ENCODE measurements at places on chromosomes 16 and 17. TPM values are rescaled to one million over a fixed set of nuclear protein-coding genes. Genes with fewer than 3 reads are reported as not detected.

The IL17C gene
- not detected for total RNA-seq

The KRTAP4-6 gene
- not detected for total RNA-seq

The C16orf96 gene
- total RNA-seq: not detected

The LRRC36 gene
- 0.60 TPM for total RNA-seq

The LPCAT2 gene
- total RNA-seq: 4.7 TPM

The KRTAP2-2 gene
- not detected for total RNA-seq

The CARD14 gene
- not detected for total RNA-seq

The NACA2 gene
- total RNA-seq: not detected

The KLHL10 gene
- total RNA-seq: 0.16 TPM

The TMEM238L gene
- not detected for total RNA-seq

The UMOD gene
- not detected for total RNA-seq

The CIBAR2 gene
- not detected for total RNA-seq

Data from activated T-helper 2 cell treated with anti-CD3 and anti-CD28 coated beads, Interferon-gamma antibody, Interleukin-2, Interleukin-4, amounts not matched to agents 10 μg/mL and 5 μg/mL and 100 μg/mL, durations not matched to agents 14 hours and 24 hours and 36 hours (primary cell).